Stimulated activated CD4-positive, alpha-beta T cell treated with anti-CD3 and anti-CD28 coated beads, Interleukin-1b, Interleukin-23, amount 100 ng/mL, for 1 hour (primary cell): ENCODE measurements at places on chromosomes 16 and 17.

- no peak for DNase-seq
Observed at GRCh38 chr16:64543441-64543840, 578.4 kb downstream of the CDH11 start.

- DNase-seq, result no peak
Observed at GRCh38 chr17:56305007-56305406, 151.7 kb downstream of the ANKFN1 start.

GRCh38 chr16:89317729-89318429 is 100.4 kb downstream of the ZNF778 start:
- no peak for DNase-seq

GRCh38 chr17:38543403-38544174 is 62.2 kb downstream of the SRCIN1 start:
- DNase-seq, result no peak

- no peak for DNase-seq
Observed at GRCh38 chr17:7098802-7099459, 15.7 kb downstream of the ASGR2 start.

DNA sequence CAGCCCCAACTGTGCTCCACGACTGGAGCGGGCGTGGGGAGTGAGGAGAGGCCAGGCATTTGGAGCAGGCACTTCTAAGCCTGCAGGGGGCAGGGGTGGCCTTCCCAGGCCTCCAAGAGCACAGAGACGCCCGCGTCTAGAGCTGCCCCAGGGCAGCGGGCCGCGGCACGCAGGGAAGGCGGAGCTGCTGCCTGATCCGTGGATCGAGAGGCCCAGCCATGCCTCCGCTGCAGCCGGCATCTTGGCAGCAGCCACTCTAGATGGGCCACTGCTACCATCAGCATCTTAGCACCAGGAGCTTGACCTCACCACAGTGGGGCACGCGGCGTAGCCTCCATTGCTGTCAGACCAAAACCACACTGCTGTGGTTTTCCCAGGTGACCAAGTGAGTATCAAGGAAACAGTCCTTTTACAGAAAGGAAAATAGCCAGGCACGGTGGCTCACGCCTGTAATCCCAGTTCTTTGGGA is 20.4 kb upstream of the WDR45B start:
- no peak for DNase-seq

DNA sequence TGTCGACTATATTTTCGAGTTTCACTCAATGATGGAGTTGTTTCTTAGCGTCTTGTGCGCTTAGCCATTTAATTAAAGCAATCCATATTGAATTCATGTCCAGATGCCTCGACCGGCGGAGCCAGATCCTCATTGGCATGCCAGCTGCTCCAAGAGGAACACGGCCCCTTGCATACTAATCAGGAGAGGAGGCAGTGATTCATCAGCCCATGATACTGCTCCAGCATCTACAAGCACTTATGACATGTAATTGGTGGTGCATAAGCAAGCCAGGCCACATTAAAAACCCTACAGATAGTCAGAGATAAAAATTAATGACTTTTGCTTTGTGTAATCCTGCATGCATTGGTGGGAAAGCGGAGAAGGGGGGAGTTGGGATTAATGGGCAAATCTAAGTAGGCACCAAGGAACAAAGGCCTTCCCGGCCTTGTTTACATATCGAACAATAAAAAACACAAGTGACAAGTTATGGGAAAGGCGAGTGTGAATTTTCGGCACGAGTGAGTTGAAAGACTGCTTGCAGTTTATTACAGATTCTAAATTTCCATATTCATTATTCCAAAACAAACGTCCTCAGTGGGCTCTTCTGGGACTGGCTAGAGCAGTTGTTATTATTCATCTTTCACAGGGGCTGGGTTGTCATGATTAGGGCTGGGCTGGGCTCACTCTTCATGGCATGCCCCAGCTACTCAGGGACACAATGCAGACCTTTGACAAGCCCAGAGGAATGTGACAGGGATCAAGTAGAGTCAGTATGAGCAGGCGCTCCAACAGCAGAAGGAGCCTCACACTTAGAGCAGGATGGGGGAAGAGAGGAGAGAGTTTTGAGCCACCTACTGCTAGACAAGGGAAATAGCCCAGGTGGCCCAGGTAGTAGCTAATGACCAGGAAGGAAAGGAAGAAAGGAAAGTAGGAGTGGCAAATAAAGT is 281.7 kb upstream of the ZFHX3 start:
- no peak for DNase-seq

DNA sequence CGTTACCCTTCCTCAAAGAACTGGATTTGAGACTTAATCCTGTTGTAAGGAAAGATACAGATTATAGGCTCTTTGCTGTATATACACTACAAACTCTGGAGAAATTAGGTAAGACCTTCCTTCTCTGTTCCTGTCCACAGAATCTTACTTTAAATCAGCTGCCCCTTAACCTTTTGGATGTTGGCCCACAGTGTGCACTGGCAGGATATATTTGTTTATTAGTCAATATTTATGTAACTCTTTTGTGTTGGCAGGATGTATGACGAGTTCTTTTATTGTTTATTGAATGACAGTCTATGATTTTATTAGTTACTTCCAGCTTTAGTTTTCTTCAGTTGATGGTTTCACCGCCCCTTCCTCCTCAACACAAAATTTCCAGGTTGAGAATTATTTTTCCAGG is 19.7 kb downstream of the LRRC36 start:
- DNase-seq, result no peak

GRCh38 chr17:62668091-62668804 is 40.8 kb downstream of the MRC2 start:
- DNase-seq, result no peak
